Colonic mucosa (tissue), 4 donors: ENCODE measurements at places on chromosomes 2 and 18. TPM values are rescaled to one million over a fixed set of nuclear protein-coding genes. Genes with fewer than 3 reads are reported as not detected.

The PMAIP1 gene
- 4.9 TPM for total RNA-seq

The RPRM gene
- not detected for total RNA-seq

The KCNS3 gene
- total RNA-seq = 17.5 TPM

The RAD51AP2 gene
- 0.12 TPM for total RNA-seq

The CPLX4 gene
- not detected for total RNA-seq

The TTLL4 gene
- total RNA-seq = 27.5 TPM

The TMEM198 gene
- total RNA-seq = 1.7 TPM

The ITGA4 gene
- 6.7 TPM for total RNA-seq

The LRP2 gene
- 0.05 TPM for total RNA-seq

The ARID5A gene
- total RNA-seq = 6.9 TPM

The MSTN gene
- not detected for total RNA-seq

The ALPP gene
- total RNA-seq = 0.37 TPM

The MC5R gene
- not detected for total RNA-seq

The ALPG gene
- total RNA-seq = 3.3 TPM

The SFT2D3 gene
- 7.5 TPM for total RNA-seq

The RGPD4 gene
- total RNA-seq = 0.24 TPM

The SDC1 gene
- 213 TPM for total RNA-seq
